Prostate gland (tissue), 2 donors: ENCODE measurements at places on chromosomes 7 and 10. TPM values are rescaled to one million over a fixed set of nuclear protein-coding genes. Genes with fewer than 3 reads are reported as not detected.

- no peak overlapping the region for H3K4me3 ChIP-seq
- no peak overlapping the region for H3K27ac ChIP-seq
- peaks cover 5% of the 10 kb centered on the region for H3K4me1 ChIP-seq
- no peaks in the 10 kb centered on the region for H3K27me3 ChIP-seq
- no peak for DNase-seq
Measured at GRCh38 chr10:32954080-32954479, 4.0 kb downstream of the ITGB1 start.

DNA sequence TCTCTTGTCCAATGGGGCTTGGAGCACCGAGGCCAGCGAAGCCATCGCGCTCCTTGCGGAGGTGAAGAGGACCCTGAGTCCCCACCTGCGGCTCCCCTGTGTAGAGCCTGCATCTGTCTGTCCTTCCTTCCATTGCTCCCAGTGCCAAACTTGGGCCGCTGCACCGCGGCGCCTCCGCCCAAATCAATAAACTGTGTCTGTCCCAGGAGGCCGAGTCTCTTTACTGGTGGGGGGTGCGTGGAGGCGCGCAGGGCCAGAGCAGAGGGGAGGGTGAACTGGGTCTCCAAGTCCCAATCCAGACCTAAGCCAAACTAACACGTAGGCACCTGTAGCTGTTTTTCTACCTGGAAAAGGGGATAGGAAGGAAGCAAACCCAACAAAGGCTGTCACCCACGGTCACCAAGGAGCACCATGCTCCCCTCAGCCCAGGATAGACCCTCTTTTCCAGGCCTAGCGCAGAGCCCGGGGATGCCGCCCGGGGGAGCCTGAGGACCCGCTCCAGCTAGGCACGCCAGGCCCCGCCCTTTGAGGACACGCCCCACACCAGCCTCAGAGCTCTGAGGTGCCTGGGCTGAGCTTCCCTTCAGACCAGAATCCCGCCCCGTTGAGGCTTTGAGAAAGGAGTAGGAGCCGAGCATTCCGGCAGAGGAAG, 1.2 kb upstream of the CHAT start:
- H3K36me3 ChIP-seq: no peaks in the 10 kb centered on the region
- H3K4me3 ChIP-seq: no peak overlapping the region
- no peak overlapping the region for H3K27ac ChIP-seq
- H3K27me3 ChIP-seq: peaks cover 65% of the 10 kb centered on the region

DNA sequence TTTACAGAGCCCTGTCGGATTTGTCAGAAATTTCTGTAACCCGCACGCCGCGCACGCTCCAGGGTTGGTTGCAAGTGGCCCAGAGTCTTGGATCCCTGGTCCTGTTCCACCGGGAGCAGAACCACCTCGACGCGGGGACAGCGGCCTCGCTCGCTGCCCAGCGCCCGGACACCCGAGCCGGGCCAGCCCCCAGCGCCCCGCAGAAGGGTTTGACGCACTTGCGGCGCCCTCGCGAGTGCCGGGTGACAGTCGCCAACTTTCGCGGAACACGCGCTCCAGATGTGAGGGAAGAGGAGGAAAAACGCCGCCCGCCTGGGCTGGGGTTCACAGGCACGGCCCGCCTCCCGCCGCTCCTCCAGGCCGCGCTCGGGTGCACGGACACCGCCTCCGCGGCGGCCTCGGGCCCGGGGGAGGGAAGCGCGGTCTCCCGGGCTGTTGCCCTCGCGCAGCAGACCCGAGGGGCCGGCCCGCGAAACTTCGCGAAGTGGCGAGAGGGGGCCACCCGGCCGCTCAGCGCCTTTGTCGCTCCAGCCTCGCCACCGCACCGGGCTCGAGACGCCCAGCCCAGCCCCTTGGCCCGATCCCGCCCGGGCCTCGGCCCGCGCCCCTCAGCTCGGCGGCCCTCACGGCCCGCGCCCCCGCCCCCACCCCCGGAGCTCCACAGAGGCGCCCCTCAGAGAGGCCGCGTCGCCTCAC, 514 bp downstream of the RNF216 start:
- H3K36me3 ChIP-seq: no peaks in the 10 kb centered on the region
- peak overlapping the region; percentile 93 for H3K27ac ChIP-seq
- peak; percentile 11 for DNase-seq
- peak overlapping the region; percentile 77 for H3K4me3 ChIP-seq
- no peaks in the 10 kb centered on the region for H3K27me3 ChIP-seq
- no peaks in the 10 kb centered on the region for H3K4me1 ChIP-seq

The INHBA gene
- 0.73 TPM for total RNA-seq

GRCh38 chr7:149770728-149771636, 2.4 kb downstream of the ZNF467 start:
- no peaks in the 10 kb centered on the region for H3K36me3 ChIP-seq
- H3K27me3 ChIP-seq: no peaks in the 10 kb centered on the region
- H3K4me1 ChIP-seq: no peaks in the 10 kb centered on the region
- no peak for DNase-seq
- peak overlapping the region; percentile 54 for H3K4me3 ChIP-seq
- H3K27ac ChIP-seq: peak overlapping the region; percentile 60
